ENCODE measurements at places on chromosomes 2 and 18.

GRCh38 chr18:3675994-3676393 lies 226.0 kb downstream of the TGIF1 start:
- DNase-seq, result no peak

DNA sequence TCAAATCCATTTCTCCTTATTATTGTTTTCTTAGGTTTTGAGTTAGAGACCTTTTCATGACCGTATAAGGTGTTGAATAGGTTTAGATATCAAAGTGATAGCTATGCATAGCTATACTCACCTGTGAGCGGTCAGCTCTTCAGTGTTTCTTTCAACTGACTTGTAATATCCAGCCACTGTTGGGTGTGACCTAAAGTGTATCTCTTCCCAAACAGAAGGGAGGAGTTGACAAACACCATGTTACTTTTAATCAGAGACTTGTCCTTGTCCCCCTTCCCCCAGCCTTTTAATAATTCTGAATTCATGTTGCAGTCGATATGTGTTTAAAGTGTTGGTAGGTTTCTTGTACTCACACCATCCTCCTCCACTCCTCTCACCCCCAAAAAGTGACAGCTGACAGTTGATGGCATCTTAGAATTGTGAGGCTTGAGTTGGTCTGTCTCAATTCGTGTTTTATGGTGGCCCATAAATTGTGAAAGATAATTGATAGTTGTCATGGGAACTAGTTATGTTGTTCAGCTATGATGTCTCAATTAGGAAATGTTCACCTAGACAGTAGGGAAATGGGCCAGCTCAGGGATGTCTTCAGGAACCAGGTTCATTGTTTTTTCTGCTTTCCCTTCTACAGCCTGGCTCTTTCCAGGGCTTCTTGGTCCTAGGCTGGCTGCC lies 12.0 kb downstream of the NEDD4L start:
- DNase-seq, result no peak

DNA sequence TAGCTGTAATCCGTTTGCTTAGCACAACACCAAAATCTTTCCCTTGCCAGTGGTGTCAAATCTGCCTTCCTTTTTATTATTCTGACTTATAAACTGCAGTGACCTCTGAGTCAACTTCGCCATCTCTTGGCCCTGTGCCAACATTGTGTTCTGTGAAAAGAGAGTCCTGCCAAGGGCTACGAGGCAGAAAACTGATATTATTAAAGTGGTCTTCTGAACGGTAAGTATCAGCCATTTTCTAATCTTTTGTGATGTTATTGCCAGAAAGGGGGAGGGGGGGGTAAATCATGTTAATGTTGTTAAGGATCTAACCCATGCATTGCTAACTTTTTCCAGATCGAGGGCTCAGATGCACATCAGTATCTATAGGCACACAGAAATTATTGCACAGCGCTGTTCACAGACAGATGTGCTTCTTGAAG lies 121.5 kb upstream of the LTBP1 start:
- DNase-seq, result no peak

DNA sequence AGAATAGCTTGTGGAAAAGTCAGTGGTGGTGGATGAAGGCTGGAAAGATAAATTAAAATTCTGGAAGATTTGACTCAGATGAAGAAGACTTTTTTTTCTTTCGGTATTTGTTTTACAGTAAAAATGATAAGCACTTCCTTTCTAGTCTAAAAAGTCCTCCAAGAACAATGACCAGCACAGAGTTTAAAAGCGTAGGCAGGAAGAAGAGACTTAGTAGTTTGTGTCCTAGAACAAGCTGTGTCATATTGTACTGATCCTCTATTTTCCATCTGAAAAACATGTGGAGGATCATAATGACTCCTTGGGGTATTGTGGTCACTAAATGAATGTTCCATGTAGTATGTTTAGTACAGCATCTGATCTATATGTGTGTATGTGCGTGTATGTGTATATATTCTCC lies 132.4 kb upstream of the FSHR start:
- DNase-seq, result no peak

- no peak for DNase-seq
Observed at GRCh38 chr18:44195394-44196140, 485.1 kb upstream of the SETBP1 start.

- no peak for DNase-seq
Observed at GRCh38 chr18:48874701-48875162, 76.0 kb downstream of the SMAD7 start.

GRCh38 chr18:9679125-9679524 lies 29.0 kb upstream of the RAB31 start:
- DNase-seq, result no peak

DNA sequence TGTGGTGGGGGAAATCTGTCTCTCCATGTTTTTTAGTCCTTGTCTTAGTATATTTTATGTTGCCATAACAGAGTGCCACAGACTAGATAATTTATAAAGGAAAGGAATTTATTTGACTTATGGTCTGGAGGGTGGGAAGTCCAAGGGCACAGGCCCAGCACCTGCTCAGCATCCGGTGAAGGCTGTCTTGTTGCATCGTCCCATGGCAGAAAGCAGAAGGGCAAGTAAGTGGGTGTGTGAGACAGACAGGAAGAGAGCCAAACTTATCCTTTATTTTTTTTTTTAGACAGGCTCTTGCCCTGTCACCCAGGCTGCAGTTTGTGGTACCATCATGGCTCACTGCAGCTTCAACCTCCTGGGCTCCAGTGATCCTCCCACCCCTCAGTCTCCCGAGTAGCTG lies 98.1 kb downstream of the HS1BP3 start:
- no peak for DNase-seq

DNA sequence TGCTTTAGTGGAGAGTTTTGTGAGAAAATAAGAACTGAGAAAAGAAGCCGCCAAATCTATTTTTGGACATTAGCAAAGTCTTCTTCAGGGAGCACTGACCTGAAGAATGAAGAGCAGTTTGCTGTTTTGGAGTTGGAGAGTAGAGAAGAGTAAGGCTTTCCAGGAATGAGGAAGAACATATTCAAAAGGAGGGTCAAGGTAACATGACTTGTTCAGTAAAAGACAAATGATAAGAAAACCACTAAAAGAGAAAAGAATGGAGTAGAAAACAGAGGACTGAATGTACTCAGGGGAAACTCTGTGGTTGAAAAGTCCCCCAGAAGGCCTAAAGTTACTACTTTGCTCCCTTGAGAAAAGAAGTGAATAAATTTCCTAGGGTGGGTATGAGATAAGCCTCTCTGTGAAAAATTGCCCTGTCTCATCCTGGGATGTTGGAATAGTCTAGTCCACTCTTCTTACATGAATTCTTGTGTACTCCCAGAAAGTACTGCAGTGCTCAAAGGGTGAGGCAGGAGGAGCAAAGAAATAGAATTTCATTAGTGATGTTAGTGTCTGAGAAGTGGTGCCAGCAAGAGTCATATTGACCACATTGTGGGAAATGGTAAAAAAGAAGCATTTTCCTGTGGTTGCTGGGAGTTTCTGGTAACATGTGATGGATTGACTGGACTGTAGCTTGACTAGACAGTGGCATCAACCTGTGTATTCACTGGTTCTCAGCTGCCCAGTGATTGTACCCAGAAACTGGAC lies 27.8 kb downstream of the MBD5 start:
- no peak for DNase-seq

GRCh38 chr2:205744074-205744591 lies 61.8 kb downstream of the NRP2 start:
- DNase-seq, result no peak

DNA sequence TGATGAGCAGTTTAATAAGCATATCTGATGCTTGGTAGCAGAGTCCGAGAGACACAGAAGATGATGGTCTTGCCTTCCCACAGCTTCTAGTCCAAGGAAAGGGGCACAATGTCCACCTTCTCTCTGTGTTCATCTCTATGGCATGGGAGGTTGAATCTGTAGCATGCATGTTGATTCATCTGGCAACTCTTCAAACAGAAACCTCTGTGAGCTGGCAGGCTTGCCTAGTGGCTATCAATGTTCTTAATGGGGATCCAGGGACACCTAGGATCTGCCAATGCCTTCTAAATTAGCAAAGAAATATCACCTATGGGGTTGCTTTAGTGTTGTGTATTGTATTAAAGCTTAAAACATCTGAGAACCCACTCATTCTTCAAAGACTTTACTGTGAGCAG lies 170.8 kb downstream of the INO80D start:
- no peak for DNase-seq

- no peak for DNase-seq
Observed at GRCh38 chr2:227789803-227790202, 23.8 kb upstream of the CCL20 start.

GRCh38 chr2:192195548-192196418 lies 1.1 kb upstream of the TMEFF2 start:
- no peak for DNase-seq

DNA sequence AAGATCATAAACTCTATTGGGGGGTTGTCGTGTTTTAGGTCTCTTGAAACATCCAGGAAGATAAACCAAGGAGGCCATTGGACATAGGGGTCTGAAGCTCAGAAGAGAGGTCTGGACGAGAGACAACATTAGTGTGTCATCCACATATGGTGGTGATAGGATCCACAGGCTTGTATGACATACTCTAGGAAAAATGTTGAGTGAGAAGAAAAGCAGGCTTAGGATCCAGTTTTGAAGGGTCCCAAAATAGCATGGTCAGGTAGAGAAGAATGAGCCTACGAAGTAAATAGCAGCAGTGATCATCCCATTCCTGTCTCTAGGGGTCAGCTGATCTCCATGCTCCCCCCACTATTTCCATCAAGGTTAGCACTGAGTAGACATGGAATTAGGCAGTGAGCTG lies 166.8 kb downstream of the ANKRD30B start:
- no peak for DNase-seq

GRCh38 chr2:43165378-43166069 lies 60.9 kb downstream of the ZFP36L2 start:
- DNase-seq, result no peak

GRCh38 chr2:228615496-228615895 lies 434.0 kb upstream of the SPHKAP start:
- DNase-seq, result no peak

GRCh38 chr2:64854773-64855237 lies 134.4 kb upstream of the SLC1A4 start:
- no peak for DNase-seq

GRCh38 chr2:202034249-202035088 lies 814 bp downstream of the FZD7 start:
- no peak for DNase-seq

DNA sequence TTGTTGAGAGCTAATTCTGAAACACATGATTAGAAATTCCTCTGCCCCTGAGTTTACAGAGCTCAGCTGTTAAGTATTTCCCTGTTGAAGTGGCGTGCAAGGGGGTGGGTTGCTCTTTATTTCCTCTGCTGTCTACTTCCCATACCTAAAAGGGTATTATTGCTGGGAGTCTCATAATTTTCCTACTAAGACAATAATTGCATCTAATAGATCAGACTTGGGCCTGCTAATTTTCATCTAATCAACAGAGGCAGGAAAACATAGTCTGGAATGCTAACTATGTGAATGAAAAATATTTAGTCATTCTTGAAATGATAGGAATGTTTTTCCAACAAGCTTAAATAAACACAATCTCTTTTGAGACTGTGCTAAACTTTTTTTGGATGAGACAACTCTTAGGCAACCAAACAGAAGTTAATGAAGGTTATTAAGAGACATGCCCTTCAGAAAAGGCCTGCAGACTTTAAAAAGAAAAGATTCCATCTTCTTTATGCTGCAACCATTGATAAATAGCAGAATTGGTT lies 111.4 kb downstream of the FEZ2 start:
- DNase-seq, result no peak

DNA sequence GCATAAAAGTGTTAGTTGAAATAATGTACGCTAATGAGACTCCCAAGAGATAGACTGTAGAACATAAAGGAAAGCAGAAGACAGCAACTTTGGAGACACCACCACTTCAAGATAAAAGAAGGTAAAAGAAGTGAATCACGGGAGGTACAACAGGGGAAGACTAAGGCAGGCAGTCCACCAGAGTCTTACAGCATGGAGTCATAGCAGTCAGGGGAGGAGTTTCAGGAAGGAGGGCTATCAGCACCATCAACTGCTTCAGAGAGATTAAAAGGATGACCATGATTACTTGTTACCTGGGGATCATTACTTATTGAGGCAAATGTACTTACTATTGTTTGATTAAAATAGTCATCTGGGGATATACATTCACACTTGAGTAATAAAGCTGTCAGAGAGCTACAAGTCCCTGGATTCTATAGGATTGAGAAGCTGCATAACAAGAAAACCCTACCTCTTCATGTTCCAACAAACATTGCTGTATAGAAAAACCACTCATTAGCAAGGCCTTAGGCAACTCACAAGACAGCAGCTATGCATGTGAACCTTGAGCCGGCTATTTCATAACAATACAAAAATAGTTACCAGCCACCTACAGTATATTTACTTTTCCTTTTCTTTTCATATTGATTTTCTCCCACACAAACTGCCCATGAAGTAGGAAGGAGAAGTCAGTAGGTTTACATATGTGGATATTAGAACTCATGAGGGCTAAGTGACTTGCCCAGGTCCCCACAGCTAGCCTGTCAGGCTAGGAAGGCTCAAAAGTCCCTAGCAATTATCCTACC lies 101.7 kb downstream of the PDE11A start:
- DNase-seq, result no peak

- no peak for DNase-seq
Observed at GRCh38 chr2:131023758-131024157, 69.5 kb downstream of the FAM168B start.

- DNase-seq, result no peak
Observed at GRCh38 chr2:69628325-69629021, 15.1 kb downstream of the AAK1 start.

- no peak for DNase-seq
Observed at GRCh38 chr18:11269257-11269656, 119.9 kb upstream of the PIEZO2 start.

- no peak for DNase-seq
Observed at GRCh38 chr18:71441156-71441555, 1103.0 kb downstream of the CBLN2 start.

- DNase-seq, result no peak
Observed at GRCh38 chr2:39080152-39080551, 40.7 kb downstream of the SOS1 start.

DNA sequence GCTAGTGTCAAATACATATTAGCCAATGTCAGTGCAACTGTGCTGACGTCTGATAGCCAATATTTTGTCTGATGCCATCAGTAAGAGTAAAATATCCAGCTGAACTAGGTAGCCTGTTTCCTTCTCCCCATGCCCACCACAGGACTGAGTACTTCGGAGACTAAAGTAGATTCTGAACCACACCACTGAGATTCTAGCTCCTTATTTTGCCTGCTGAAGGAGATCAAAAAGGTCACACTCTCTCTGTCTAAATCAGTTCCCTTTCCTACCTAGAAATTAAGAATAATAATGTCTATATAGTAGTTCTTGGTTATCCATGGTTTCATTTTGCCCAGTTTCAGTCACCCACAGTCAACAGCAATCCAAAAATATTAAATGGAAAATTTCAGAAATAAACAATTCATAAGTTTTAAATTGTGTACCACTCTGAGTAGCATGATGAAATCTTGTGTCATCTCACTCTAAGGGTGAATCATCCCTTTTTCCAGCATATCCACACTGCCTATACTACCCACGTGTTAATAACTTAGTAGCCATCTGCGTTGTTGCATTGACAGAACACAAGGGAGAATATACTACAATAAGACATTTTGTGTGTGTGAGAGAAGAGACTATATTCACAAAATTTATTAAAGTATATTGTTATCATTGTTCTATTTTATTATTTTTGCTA lies 1043.3 kb upstream of the PIK3C3 start:
- no peak for DNase-seq

All from DND-41 (cell line).